Mucosa of gallbladder (tissue), 1 donor: ENCODE measurements at places on chromosomes 3 and 15. TPM values are rescaled to one million over a fixed set of nuclear protein-coding genes. Genes with fewer than 3 reads are reported as not detected.

GRCh38 chr15:66356077-66356358 lies 467 bp downstream of the TIPIN start:
- no peak for DNase-seq

DNA sequence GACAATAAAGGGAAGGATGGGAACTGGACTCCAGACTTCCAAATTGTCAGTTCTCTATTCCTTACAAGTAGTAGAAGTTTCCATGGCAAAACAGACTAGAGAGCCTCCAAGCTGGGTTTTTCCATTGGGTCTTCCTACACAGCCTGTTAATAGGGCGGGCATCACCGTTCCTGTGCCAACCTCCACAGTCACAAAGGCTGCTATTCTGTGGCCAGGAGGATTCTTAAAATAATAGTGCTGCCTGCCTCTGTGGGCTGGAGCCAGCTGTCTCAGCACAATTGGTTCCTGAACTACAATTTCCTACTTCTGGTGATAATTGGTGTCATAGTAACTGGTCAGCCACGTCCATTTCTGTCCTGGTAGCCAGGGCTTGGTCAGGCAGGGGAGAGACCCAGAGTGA lies 38.6 kb downstream of the LYZL4 start:
- no peak for DNase-seq

DNA sequence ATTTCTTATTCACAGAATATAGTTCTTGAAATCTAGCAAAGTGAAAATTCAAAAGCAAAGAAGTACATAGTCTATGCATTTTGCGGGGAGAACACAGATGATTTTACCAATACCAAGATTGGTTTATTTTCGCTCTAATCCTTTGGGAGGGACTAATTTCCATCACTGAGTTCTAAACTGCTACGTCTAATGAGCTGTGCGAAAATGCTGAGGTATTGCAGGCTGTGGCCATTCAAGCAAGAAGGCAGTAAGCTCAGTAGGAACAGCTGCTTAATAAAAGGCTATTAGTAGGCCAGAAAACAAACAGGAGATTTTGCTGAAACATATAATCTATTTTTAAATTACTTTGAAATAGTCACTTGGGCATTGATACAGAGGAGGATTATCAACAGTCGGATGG lies 379.0 kb downstream of the CNTN4 start:
- DNase-seq, result no peak

GRCh38 chr15:23823508-23823907 lies 136.4 kb upstream of the NDN start:
- no peak for DNase-seq

DNA sequence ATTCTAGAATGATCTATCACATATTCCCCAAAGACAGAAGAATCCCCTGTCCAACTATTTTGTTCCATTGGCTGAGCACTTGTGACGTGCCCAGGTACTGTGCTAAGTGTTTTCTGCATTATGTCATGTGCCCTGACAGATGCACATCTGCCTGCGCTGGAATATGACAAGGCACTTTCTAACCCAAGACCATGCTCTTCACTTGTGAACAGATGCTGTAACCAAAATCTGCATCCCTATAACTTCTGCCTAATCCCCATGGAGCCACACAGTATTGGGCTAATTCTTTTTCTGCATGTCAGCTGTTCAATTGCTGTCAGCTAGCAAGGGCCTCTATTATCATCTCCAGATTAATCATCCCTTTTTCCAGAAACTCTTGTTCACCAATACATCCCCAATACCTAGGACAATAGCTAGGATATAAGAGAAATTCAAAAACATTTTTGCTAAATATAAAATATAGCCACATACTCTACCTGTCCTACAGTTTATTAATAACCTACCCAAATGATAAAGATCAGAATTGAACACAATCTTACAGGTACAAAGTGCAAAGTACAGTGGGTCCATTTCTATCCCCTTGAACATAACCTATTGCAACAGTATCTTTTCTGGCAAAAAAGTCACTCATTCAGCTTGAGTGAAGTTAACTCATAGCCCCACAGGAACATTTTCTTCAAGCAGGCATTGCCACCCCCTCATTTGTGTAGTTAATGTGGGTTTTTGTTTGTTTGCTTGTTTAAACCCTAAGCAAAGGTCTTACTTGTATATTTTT lies 109.4 kb upstream of the LRRN1 start:
- no peak for DNase-seq

DNA sequence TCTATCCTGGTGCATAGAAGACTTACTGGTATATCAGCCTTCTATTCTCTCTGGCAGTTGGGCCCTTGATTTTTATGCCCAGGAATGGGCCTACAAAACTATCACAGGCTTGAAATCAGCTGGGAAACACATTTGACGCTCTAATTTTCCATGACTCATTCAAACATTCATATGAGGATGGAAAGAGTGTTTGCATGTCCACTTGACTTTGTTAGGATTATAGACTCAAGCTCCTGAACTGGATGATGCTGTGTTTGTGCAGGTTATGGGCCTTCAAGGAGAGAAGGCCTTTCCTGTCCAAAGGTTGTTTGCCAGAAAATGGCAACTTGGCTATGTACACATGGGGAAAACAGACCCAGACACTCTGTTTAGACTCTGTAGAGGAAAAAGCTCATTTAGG lies 219.9 kb downstream of the GAP43 start:
- no peak for DNase-seq

Gene CCR3
- total RNA-seq, result not detected

Gene C3orf20
- total RNA-seq, result not detected

- DNase-seq, result no peak
Measured at GRCh38 chr15:62858343-62858742, 184.2 kb upstream of the TPM1 start.

Gene TMEM212
- total RNA-seq, result not detected

DNA sequence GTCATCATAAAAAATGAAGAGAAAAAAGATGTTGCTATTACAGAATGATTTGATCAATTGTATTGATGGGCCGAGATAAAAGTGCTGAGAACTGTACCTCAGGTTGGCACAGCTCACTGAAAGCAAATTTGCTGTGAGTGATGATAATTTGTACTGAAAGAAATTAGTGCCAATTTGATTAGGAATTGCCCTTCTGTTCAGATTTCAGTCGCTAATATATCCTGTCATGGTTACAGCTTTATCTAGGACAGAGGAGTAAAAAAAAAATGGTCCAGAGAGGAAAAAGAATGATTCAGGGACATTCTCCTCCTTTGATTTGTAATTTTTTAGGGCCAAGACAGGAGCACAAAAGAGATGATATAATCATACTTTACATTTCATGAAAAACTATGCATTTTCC lies 1264.2 kb downstream of the ROBO2 start:
- no peak for DNase-seq

GRCh38 chr3:13644341-13645117 lies 95.6 kb downstream of the FBLN2 start:
- DNase-seq, result no peak
